ENCODE measurements at places on chromosomes 3 and 15.

- DNase-seq, result no peak
Observed at GRCh38 chr3:127829537-127829936, 7.2 kb upstream of the MGLL start.

DNA sequence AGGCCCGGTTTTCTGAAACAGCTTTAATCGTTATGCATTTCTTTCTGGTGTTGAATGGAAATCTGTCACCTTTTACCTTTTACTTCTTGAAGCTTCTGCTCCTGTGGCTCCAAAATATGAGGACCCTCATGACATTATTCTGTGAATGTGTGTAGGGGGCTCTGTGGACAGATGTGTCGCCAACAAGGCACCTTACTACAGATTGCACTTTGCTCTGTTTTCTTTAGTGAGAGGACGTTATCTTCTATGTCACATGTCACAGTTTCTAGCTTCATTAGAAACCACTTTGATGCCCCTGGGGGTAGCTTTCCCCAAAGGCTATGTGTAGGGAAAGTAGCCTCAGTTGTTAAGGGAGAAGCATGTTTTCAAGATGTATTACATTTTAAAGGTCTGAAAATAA is 195.6 kb downstream of the ZNF621 start:
- no peak for DNase-seq

DNA sequence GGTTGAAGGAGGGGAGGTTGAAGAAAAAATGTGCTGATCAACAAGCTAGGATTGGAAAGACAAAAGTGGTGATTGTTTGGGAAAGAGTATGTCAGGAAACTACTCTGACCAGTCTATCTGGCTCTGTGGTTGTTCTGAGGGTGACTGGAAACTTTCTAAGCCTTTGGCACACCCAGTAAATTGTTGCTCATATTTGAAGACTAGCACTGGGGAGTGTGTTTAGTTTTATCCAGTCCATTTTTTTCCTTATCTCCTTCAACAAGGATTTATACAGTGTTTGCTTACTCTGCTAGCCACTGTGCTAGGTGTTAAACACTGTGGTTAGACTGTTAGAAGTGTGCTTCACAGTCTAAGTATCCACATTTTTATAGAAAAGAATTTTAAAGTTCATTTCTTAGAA is 28.8 kb downstream of the PPM1L start:
- no peak for DNase-seq

- no peak for DNase-seq
Observed at GRCh38 chr3:56744016-56744415, 57.7 kb downstream of the ARHGEF3 start.

GRCh38 chr15:73881579-73882320 is 8.4 kb downstream of the TBC1D21 start:
- no peak for DNase-seq

GRCh38 chr3:124633524-124633923 is 96.7 kb upstream of the UMPS start:
- DNase-seq, result no peak

DNA sequence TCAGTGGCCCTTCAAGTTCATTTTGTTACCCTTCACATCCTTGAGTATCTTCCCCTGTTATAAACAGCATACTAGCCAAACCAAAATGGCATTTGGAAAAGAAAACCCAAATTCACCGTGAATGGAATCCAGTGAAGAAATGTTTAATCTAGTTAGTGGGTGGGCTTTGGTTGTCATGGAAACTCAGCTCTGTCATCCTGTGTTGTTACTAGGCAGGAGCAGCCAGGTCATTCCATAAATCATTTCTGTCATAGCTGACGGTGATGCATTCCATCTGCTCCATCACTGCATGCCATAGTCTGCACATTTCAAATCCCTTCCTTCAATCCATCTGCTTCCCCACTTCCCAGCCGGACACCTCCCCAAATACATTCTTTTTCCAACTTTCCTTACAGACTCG is 140.4 kb upstream of the CGNL1 start:
- DNase-seq, result no peak

GRCh38 chr3:114884213-114884923 is 262.7 kb downstream of the ZBTB20 start:
- no peak for DNase-seq

DNA sequence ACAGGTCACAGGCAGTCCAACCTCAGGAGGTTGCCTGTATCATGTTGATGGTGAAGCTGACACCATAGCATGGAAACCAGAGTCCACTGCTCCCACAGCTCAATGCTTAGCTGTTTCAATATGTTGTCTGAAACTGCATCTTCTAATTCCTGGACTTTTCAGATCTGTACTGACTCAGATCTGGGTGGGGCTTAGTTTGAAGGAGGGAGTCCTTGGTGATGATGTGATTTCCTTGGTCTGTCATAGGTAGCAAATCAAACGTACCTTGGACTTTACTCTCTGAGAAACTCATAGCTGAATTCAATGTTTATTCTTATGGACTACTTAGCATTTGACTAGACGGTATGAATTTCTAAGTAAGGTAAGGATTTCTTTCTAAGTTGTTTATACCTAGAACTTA is at the start of gene HHLA2:
Gene HHLA2, plus strand, starts transcription at position 310 of the 400 bp plus-strand sequence. CDS start 55,266 bp downstream, outside the sequence.
- peak; percentile 45 for DNase-seq

DNA sequence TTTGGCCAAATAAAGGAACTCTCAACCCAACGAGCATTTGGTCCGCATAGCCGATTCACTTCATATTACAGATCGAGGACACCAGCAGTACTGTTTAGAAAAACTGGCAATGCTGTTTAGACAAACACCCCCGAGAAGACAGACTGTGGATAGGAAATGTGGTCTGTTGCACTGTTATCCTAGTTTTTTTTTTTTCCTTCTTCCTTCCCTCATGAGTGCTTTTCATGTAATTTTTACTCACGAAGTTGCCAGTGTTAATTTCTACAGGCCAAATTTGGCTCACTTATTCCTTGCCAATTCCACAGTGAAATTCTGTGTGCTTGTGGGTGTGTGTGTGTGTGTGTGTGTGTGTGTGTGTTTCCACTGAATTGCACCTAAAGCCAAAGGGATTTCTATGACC is 165.7 kb downstream of the FOXP1 start:
- DNase-seq, result no peak

DNA sequence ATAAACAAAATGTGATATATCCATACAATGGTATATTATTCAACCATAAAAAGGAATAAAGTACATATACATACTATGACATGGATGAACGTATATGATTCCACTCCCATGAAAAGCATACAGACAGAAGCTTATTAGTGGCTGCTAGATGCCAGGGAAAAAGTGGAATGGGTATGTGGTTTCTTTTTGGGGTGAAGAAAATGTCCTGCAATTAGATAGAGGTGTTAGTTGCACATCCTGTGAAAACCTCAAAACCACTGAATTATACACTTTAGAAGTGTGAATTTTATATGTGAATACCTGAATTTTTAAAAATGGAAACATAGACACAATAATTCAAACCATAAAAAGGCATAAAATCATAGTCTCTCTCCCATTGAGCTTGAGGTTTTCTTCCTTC is 11.2 kb downstream of the DENND6A start:
- DNase-seq, result no peak

DNA sequence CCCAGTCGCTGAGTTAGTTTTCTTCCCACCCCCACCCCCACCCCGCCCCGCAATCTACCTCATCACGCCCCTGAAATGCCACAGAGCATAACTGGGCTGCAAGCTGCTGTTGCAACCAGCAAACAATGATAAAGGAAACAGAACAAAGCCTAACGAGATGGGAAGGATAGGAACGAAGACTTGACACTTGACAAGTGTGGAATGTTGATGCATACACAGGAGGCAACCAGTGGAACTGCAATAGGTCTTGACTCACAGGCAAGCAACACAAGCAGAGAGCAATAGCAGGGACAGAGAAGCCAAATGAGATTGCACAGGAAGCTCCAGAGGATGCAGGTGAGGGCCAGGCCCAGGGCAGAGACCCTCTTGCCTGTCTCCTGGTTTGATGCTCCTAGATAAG is 225.9 kb downstream of the IGSF11 start:
- no peak for DNase-seq

- no peak for DNase-seq
Observed at GRCh38 chr3:74624301-74624700, 9.8 kb upstream of the CNTN3 start.

DNA sequence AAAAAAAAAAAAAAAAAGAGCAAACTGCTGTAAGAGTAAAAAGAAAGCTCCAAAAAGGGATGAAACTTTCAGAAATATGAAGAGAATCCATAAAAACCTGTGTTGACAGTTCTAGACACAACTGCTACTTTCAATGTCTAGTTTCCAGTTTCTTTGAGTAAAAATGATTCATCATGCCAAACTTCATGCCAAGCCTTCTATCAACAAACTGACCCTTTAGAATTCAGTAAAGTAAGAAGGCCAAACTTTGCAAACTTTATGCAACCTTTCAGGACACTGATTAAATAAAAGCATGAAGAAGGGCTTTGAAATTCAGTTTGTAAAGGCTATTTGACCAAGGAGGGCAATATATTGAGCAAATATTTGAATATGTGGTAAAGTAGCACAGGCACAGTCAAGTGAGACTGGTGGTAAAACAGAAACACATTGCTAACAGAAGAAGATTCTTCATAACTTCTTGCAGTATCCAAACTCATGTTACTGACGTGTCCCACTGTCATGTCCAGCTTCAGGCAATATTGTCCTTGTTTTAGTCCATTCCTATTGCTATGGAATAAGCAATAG is 56.3 kb upstream of the CFAP20DC start:
- DNase-seq, result no peak

- no peak for DNase-seq
Observed at GRCh38 chr3:8416965-8417364, 84.7 kb upstream of the LMCD1 start.

DNA sequence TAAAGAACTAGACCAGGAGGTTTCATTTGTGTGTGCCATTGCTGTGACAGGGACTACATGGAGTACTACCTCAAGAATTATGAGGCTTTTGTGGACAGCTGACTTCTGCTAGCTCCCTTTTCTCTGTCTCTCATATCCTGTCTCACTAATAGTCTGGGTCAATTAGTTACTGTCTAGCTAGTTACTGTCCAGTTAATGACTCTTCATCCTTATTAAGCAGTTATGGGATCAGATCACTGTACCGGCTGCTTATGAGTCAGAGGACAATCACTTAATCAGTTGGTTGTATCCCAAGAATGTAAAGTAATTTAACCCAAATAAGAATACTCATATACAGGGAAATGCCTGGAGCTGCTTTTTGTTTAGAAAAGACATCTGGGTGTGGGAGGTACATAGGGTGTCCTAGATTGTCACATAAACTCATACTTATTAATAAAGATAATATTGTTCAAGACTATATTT is 158.0 kb downstream of the CDIN1 start:
- no peak for DNase-seq

DNA sequence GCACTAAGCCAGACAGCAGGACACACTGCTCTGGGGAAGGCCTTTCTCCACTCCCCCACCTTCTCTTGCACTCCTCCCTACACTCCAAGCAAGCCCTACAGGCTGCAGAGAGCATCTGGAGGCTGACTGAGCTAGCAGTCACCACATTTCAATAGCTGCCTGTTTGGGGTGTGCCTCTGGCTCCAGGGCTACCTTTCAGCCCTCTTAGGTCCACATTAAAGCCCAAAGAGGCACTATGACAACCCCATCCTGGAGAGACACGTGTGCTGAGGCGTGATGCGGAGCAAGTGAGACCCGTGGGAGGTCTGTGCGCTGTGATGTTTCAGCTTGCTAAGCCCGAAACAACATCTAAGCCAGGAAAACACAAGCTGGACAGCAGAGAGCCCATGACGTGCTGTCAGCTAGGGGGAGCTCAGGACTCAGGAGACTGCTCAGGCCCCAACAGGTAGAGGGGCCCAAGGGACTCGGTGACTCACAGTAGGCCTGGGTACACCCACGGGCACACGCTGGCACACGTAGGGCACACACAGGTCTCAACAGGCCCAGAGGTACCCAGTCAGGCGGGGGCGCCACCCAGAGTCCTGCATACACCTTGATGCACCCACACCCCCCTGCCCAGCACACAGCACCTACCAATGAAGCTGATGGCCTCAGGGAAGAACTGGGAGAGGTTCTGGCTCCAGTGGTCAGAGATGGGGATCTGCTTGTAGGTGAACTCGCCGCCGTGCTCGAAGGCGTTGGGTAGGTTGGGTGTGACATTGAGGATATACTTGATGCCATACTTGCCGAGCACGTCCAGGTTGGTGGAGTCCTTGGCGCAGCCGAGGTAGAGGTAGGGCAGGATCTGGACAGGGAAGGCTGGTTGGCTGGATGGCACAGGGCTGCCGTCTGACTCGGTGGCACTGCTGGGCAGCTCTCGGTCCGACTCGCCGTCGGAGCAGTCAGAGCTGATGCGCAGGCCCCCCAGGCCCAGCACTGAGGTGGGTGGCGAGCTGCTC is 2.8 kb downstream of the DUSP7 start:
- peak; percentile 32 for DNase-seq

DNA sequence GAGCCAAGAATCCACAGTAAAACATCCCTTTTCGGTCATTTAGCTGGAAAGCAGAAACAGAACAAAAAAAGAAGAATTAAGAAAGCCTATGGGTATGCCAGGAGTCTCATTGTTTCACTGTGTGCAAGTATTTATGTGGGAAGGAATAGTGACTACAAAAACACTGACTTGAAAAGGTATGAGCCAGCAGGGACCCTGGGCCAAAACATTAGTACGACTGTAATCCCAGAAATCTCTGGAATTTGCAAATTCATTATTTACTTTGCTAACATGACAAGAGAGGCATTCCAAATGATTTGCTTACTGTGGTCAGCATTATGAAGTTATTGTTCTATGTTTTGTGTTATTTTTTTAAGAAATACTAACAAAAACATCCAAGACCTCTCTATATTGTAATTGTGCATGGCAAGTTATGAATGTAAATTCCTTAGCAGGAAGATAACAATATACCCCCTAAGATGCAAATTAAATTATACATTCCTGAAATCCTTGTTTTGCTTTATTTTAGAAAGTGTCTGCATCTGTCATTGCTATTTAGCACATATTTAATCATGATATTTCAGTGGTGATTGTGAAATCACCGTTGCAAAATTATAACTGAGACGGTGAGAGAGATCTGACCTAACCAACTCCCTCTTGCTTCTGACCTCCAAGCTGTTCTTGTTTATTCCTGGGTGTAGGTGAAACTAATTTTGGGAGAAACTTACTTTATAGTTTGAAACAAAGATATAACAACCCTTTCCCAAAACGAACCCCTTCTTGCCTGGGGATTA is 299.2 kb downstream of the ZPLD1 start:
- no peak for DNase-seq

GRCh38 chr3:49492969-49493368 is 22.9 kb downstream of the DAG1 start:
- DNase-seq, result no peak

GRCh38 chr3:61663356-61664104 is 102.2 kb downstream of the PTPRG start:
- DNase-seq, result no peak

- no peak for DNase-seq
Observed at GRCh38 chr3:194957743-194958240, 272.1 kb downstream of the FAM43A start.

DNA sequence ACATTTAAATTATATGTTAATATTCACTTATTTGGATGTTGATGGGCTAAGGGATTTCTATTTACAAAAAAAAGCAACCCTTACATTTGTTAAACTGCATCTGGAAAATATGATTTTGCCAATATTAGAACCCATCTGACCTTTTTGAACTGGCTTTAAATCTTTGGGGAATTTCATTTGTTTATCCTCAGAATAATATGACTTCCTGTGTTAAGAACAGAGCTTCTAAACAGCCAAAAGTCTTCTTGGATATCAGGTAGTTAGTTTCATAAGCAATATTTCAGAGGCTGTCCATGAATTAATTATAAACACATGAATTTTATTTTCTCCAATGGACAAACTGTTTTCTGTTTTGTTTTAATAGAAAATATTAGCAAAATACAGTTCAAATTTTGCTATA is 301.9 kb upstream of the AGTR1 start:
- no peak for DNase-seq

All from stimulated activated CD4-positive, alpha-beta T cell treated with anti-CD3 and anti-CD28 coated beads, Interleukin-12 subunit alpha, Interleukin-12 subunit beta, amount 100 ng/mL, for 48 hours (primary cell).